ENCODE measurements at places on chromosomes 11 and 22.

DNA sequence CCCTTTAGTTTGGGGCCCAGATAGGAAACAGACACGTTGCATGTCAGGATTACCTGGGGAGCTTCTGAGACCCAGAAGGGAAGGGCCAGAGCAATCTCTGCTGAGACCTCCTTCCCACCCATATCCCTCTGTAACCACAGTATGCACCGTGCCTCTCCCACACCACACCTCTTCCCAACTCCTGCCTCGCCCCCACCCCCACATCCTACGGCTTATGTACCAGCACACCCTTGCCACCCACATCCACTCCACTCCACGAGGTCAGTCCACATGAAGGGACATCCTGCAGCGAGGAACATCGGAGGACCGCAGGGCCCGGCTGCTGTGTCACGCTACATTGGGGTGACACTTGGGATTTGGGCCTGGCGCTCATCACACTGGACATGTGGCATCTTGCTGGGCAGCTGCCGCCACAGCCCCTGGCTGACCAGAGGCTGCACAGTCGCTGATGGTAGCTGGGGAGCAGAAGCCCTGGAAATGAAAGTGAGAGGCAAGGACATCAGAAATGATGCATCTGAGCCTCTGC, 118.3 kb upstream of the LMO1 start:
- DNase-seq, result no peak

GRCh38 chr11:108483163-108483562, 15.0 kb downstream of the POGLUT3 start:
- DNase-seq, result no peak

DNA sequence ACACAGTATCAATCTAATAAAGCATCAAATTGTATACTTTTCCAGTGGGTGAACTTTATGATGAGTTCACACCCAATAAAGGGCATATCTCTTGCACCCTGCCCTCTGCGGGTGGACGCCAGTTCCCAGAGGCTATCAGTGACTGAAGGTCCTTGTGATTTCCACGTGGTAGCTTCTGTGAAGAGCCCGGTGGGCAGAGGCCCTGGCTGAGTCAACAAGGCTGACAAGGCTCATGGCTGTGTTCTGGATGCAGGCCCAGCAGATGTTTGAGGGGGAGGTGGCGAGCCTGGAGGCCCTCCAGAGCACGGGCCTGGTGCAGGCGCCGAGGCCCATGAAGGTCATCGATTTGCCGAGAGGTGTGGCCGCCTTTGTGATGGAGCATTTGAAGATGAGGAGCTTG, 71.4 kb downstream of the PIWIL3 start:
- DNase-seq, result no peak

DNA sequence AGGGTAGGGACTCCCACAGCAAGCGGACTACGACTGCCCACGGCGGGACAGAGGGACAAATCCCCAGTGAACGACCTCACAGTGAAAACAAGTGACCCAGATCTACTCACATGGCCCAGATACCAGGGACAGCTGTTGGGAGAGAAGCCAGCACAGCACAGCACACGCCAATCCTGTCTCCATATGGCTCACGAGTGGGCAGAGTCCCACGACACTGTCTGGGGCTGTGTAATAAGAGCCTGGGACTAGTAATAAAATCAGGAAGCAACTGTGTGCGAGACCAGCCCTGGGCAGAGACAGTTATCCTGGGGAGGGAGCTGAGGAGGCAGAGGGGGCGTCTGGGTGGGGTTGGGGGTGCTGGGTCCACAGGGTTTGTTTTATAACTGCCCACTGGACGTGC, 385.0 kb downstream of the CTTN start:
- no peak for DNase-seq

- no peak for DNase-seq
Measured at GRCh38 chr22:31578171-31578570, 81.8 kb downstream of the SFI1 start.

- no peak for DNase-seq
Measured at GRCh38 chr11:128695539-128696221, 1.8 kb downstream of the FLI1 start.

DNA sequence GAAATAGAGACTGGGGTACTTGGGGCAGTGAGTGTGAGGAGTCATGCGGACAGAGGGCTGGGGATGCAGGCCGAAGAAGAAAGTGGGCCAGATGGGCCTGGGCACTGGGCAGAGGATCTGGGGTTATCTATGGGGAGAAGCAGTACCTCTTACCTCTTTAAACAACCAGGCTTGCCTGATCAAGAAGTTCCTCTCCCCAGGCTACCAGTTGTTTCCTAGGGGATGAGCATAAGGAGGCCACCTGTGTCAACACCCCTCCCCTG, 98.4 kb upstream of the PITPNB start:
- DNase-seq, result no peak

DNA sequence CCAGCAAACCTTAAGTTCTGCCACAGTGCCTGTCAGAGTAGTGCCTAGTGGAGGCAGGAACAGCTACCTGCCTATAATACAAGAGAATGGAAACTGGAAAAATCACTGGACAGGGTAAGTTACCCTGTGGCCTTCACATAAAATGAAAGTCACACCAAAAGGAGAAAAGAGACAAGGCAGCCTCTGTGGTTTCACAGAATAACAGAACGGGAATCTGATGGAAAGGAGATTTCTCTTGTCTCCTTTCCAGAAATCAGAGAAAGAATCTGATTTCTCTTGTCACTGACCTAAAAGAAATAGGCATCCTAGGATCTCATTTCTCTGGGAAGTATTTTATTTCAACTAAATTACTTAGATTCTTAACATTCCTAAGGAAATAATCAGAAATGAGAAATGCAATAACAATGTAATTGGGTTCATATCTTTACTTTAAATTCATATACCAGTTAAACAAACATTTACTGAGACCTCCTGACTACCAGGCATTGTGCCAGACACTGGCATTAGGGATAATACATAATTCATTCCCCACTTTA, 41.6 kb downstream of the PRCP start:
- no peak for DNase-seq

DNA sequence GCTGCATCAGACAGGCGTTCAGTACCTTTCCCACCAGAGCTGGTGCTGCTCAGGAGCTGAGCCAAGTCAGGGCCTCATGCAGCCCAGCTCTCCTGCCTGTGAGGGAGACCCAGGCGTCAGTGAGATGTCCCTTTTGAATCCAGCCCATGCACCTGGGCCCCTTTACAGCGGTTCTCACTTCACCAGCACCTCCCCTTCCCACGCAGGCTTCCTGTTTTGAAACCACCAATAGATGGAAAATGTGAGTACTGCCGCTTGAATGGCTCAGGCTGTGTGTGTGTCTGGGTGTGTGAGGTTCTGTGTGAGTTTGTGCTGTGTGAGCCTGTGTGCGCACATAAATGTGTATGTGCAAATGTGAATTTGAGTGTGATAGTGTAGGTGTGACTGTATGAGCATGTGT, 88.4 kb downstream of the UBASH3B start:
- peak; percentile 67 for DNase-seq

GRCh38 chr11:77096591-77097019, 6.0 kb upstream of the OMP start:
- DNase-seq, result no peak

GRCh38 chr11:134413043-134413825, 1.2 kb upstream of the B3GAT1 start:
- no peak for DNase-seq

GRCh38 chr11:113085446-113085845, 124.2 kb downstream of the NCAM1 start:
- DNase-seq, result no peak

DNA sequence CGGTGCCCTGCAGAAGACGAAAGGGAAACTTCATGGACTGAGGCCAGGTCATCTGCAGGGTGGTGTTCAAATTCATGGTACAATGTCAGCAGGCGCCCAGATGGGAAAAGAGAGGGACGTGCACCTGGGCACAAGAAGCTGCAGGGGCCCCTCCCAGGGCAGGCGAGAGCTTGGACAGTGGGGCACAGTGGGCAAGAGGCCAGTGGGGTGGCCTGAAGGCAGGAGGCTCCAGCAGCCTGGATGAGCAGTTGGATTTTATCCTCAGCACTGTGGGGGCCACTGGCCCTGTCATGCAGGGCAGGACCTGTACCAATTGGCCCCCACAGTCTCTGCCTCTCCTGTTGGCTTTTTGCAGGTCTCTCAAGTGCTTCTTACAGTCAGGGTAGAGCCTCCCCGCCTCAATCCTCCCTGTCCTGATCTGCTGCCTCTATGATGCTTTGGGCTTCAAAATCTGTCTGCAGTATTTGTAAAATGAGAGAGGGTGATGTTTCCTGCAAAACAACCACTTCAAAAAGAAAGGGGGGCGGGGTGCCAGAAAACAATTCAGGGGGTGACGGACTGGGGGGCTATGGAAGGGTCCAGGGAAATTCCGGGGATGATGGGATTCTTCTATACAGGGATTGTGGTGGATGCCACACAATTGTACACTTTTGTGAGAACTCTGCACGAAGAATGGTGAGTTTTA, 1.7 kb upstream of the BID start:
- no peak for DNase-seq

DNA sequence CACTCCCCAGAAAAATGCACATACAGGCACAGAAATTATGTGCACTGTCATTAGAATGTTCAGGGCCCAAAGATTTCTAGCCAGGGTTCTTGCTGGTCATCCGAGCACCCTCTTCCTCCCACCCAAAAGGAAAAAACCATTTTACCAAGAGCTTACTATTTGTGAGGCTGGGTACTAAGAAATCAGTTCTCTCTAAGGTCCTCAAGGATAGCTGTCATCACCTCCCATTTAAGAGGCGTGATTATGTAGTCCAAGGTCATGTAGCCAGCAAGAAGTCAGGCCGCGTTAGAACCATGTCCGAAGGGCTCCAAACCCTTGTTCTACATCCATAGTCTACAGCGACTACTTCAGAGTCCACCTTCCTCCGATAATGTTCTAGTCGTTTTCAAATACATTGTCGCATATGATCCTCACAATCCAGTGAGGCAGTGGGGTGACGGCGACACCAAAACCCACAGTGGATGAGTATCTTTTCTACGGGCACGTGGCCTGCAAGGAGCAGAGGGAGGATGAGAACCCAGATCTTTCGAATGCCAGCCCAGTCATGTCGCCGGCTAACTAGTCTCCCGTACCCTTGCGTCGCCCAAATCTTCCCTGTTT, 634 bp downstream of the TIMM8B start:
- no peak for DNase-seq

- no peak for DNase-seq
Measured at GRCh38 chr22:47124451-47124881, 362.0 kb downstream of the TBC1D22A start.

GRCh38 chr11:4619514-4619913, 11.5 kb upstream of the TRIM68 start:
- DNase-seq, result no peak

- no peak for DNase-seq
Measured at GRCh38 chr11:17767301-17767885, 32.8 kb downstream of the KCNC1 start.

DNA sequence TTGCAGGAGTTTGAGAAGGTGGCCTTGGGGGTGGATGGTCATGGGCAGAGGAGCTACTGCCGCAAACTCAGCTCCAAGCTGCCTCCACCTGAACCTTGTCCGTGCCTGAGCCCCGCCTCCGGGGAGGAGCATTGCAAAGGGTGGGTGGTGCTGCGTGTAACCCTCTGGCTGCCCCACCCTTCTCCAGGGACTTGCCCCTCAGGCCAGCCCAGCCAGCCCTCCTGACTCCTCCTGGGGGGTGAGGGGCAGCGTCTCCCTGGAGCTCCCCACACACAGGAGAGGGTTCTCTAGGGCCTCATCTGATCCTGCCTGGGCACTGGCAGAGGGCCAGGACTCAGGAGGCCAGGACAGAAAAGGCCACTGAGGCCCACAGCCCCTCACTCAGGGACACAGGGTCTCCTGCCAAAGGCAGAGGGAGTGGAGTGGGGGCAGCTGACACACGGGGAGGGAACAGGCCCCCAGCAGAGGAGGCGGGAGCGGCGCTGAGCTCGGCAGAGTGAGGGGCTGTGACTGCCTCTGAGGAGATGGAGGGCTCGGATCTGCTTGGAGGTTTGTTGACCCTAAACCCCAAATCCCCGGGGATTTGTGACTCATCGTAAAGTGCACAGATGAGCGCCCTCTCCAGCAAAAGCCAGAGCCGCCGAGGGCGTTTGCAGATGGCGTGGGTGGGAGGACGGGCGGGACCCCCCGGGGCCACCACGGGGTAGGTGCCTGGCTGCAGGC, 12.8 kb downstream of the BRSK2 start:
- no peak for DNase-seq

GRCh38 chr11:2790568-2790921, 90.8 kb upstream of the KCNQ1OT1 start:
- DNase-seq, result no peak

DNA sequence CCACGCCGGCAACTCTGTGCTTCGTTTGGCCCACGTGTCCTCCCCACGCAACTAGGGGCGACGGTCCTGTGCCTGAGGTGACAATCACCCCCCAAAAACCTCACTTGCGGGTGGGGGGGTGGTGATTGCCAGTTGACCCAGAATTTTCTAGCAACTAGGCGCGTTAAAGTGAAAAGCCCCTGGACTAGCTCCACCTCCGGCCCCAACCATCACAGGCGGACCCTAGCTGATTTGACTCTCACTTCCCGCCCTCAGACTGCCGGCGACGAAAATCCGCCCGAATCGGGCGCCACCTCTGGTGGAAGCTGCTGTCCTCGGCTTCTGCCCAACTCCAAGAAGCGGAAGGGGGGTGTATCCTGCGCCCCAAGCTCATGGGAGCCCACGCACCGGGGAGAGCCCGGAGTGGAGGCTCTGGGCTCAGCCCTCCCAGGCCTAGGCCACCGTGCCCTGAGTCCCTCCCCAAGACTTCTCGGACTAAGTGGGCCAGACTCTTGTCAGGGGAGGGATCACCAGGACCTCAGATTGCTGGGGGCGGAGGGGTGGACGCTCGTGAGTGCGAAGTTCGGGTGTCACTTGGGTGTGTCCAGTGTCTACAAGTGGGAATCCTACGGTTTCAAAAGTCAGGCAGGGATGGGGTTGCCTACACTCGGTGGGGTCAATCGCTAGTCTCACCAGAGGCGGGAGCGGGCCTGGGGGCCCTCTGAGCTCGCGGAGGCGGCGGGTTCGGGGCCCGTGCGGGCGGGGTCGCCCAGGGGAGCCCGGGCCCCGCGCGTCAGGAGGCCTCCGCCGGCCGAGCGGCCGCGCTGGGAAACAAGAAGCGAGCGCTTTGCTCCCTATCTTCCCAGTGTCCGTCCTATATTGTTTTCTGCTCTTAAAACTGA, 12.3 kb downstream of the PAX6 start:
- DNase-seq, result no peak
